GM13976 (cell line): ENCODE measurements at places on chromosomes 5 and 9.
A peak's percentile ranks its signal among the peaks of the same experiment; 100 is the strongest.

- no peak for DNase-seq
Observed at GRCh38 chr5:167750586-167750985, 540.9 kb upstream of the WWC1 start.

GRCh38 chr9:38406476-38407186 lies 14.1 kb downstream of the ALDH1B1 start:
- DNase-seq: no peak

- no peak for DNase-seq
Observed at GRCh38 chr9:137245450-137246421, 4.6 kb downstream of the TUBB4B start.

GRCh38 chr9:31255211-31255610 lies 1129.2 kb upstream of the ACO1 start:
- no peak for DNase-seq

DNA sequence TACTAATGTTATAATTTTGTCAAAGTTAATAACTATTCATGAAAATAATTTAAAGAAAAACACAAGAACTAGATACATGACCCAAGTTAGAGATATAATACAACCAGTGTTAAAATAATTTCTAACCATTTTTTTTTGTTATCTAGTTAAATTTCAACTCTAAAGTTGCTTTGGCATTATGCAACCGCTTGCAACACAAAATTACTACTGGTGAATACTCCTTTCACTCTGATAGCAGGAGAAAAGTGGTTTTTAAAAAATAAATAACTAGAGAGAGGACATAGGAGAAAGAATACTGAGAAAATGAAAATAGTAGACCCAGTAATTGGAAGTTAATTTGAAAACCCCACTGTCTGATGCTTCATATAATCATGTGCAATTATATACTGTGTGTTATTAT lies 622.4 kb upstream of the GRIN3A start:
- no peak for DNase-seq

DNA sequence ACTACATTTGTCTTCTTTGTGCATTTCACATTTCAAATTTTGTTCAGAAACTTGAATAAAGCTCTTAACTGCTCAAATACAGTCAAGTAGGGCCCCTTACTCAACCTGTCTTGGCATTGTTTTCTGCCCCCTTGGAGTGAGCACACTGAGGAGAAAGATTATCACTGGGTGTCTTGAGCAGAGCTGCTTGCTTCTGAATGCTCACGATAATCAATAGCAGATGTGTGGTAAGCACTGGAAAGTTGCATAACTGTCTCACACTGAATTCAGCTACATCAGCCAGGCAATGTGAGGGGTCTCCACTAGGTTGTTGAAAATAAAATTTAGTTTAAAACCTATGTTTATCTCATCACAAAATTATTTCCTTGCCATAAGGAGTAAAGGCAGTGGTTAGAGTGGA lies 7.8 kb upstream of the TNFAIP8 start:
- no peak for DNase-seq

DNA sequence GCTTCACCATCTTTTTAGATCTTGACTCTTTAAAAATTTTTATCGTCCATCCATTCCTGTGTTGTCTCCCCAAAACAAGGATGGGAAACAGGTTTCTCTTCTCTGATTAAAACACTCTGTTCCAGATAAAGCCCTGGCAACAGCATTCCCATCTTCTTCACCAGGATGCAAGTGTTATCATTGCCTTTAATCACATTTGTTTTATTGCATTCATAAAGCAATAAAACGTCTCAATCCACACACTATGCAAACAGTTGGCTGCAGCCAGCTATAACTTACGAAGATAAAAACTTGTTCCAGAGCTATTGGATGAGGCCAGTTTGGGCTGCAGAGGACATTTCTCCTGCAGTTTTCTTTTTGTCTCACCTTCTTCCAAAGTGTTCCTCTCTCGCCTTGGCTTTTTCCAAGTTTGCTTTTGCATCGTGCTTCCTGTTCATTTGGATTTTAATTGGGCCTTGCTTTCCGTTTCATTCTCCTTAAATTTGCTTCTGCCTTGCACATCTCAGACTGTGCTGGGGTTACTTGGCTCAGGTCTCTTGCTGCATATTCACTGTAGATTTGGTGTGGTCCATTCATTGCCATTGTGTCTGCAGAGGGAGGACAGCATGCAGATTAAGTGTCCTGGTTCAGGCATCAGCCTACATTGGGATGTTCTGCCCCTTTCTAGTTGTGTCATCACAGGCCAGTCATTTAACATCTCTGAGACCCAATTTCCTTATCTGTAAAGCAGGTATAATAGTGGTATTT lies 136.5 kb upstream of the LIFR start:
- no peak for DNase-seq

DNA sequence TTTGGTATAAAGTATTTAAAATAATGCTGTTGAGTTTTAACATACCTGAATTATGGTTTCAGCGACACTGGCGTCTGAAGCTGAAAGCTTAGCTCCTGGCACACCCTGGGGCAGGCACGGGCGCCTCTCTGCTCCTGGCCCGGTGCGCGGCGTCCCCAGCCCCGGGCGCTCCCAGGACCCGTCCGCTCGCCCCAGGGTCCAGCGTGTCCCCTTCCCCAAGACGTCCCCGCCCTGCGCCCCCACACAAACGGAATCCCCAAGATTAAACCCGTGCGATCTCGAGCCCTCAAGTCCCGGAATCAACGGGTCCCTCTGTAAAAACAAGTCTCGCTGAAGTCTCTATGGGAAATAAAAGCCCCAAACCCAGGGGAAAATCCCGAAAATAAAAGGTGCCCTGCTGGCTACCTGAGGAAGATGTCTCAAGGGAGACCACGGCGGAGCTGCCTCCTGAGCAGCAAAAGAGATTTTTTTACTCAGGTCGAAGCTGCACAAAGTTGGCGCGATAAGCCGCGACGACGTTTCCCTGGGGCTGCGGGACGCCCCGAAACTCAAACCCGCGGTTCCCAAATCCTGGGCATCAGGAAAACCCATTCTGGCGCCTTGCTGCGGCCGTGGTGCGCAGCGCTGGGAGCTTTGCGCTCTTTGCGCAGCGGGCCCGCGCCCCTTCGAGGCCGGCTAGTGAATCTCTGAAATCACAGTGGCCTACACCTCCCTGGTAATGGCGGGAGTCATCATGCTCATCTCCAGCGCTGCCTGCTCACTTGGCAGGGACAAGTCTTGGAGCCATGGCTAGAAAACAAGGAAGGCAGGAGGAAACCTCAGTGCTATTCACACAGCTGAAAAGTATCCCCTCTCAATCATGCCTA lies 6.3 kb upstream of the IFNA8 start:
- peak; percentile 34 for DNase-seq

DNA sequence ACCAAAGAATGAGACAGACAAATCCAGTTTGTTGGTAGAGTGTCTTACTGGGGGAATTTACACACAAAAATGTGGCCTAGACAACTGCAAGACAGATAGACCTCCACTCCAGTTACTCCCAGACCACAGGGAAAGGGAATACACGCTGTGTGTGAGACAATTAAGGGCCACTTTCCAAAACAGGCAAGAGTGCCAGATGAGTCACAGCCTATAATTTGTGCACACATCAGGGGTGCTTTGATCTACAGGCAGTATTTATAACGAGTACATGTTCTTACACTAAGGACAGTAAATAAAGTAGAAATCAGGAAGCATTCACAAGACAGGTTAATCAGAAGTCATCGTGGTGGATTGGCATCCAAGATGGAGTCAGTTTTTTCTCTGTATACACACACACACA lies 114.8 kb downstream of the ZNF622 start:
- no peak for DNase-seq

DNA sequence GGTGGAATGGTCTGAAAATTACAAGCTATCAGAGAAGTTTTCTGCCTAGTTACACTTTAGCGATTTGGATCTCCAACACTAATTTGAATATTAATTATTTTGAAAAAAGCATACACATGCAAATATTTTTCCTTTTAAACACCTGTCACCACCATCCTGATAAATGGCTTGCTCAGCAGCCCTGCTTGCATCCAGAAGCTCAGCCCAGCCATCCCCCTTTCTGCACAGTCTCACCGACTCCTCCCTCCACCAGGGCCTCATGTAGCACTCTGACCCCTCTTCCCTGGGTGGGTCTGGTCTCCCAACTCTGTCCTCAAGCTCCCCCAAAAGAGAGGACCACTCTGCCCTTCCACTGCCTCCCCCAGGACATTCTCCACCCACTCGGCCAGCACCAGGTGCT lies 70.0 kb downstream of the C5orf15 start:
- DNase-seq: no peak

DNA sequence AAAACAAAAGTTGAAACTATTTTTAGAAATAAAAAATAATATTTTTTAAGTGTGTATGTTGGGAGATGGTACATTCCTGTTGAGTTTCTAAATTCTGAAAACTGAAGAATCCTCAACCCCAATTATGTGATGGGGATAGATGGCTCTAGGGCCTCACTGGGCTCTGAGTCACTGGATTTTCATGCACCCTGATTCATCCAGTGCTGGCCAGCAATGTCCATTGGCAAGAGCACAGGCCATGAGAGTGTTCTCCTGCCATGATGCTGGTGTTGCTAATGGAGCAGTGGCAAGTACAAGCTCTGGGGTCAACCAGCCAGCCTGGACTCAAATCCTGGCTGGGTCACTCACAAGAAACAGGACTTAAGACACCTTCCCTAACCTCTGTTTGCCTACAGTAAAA lies 23.3 kb downstream of the SMIM23 start:
- no peak for DNase-seq

DNA sequence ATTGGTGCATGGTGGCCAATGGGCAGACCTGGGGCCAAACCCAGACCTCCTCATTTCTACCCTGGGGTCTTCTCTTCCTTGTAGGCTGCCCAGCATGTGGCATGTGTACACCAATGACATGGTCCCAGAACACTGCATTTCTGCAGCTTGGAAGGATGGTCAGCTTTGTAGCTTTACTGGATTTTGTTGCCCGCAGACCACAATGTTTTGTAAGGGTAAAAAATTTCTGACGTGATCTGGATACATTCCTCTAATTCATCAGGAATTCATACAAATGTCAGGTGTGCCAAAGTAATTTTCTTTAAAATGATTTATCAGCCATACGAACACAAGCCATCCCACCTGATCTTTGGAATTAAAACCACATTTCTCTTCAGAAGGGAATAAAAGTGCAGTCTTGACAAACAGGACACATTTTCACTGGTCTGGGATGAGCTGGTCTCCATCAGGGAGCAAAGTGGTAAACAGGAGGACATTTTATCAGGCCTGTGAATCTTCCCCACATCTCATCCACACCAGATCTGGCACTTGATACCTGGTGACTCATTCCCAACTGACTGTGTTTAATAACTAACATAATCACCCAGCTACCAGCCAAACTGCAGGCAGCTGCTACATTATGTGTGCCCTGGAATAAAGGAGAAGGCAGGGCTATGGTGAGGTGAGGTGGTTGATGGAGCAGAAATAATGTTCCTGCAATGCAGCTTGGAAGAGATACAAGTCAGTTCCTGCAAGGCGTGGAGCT lies 103.9 kb downstream of the SPOCK1 start:
- no peak for DNase-seq

- DNase-seq: no peak
Observed at GRCh38 chr5:8333977-8334376, 465.0 kb downstream of the MTRR start.

- no peak for DNase-seq
Observed at GRCh38 chr5:34598177-34598794, 57.8 kb upstream of the RAI14 start.

DNA sequence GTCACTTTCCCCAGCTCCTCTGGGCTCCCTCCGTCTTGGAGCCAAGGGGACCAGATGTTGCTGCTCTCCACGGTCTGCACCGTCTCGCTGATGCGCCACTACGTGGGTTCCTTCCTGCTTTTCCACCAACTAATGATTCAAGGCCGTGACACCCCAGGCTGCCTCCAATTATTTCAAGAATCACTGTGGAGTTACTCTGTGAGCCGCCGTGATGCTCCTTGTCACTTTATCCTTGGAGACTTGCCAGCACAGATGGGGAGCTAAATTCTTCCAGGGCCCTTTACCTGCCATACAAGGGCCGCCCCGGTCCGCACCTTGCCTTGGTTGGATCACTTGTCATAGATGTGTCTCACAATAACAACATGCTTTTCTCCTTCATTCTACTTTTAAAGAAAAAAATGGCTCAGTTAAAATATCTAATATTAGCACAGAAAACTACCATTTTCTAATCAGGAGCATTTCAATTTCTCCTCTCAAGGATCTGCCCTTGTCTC lies 202.0 kb downstream of the FSTL4 start:
- no peak for DNase-seq

GRCh38 chr9:117448066-117448465 lies 33.2 kb upstream of the ASTN2 start:
- no peak for DNase-seq

DNA sequence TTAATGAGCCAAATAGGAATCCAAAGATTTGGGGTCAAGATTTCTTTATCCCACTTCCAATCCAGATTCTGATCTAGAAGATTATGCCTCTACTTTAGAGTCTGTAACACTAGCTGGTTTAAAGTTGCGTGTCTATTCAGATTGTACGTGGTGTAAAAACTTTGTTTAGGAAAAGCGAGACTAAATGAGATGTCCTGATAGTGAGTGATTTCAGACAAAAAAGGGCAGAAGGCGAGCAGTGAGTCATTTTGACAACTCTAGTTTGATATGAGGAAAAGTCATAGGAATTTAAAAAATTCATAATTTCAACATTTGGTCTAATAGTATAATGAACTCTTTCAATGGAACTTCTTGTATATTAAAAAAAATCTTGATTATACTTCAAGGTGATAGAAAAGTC lies 119.6 kb upstream of the KLF9 start:
- no peak for DNase-seq

- no peak for DNase-seq
Observed at GRCh38 chr9:3434594-3434993, 91.2 kb downstream of the RFX3 start.

- no peak for DNase-seq
Observed at GRCh38 chr5:93461756-93462155, 119.3 kb downstream of the NR2F1-AS1 start.

- no peak for DNase-seq
Observed at GRCh38 chr5:21661184-21661583, 1192.0 kb downstream of the CDH12 start.

DNA sequence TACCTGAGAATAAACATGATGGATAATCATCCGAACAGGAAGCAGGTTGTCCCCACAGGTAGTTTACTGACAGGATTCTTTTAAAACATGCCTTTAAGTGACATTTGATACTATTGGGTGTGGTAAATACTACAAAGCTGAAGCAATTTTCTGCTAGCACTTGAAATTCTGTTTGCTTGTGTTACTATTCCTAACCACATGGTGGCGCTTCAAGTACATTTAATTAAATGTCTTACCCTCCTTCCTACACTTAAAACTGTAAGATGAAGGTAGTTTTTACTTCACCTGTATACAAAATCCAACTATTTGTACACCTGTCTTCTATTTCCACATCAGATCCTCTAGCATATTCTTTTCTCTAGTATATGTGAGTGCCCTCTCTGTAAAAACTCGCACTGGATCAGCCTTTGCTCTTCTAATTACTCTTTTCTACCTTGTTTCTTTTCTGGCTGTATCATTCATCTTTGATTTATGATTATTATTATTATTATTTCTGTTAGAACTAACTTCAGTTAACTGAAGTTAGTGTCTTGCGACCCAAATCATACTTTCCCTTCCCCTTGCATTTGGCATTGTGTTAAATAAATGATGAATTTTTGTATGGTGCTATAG lies 18.4 kb downstream of the SLC25A46 start:
- DNase-seq: no peak
